ENCODE measurements at places on chromosomes 3 and 15.

GRCh38 chr15:63349156-63349555, 32.5 kb downstream of the CA12 start:
- no peak for DNase-seq

DNA sequence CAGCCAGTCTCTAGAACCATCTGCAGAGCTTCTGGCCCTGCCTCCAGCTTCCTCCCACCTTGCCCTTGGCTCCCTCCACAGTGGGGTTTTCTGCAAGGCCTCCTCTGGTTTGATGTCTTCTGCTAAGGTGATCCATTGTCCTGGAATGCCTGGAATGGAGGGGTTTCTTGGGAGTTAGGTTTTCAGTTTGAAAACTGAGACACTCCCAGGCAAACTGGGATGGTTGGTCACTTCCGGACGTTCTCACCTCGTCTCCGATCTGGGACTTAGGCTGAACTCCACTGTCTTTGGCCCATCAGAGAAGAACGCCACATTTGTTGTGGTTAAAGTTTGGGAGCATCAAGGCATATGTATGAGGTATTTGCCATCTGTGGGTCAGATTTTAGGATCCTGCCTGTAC, 77.4 kb upstream of the KLHL25 start:
- DNase-seq, result no peak

- no peak for DNase-seq
Observed at GRCh38 chr15:62983956-62984355, 58.6 kb upstream of the TPM1 start.

DNA sequence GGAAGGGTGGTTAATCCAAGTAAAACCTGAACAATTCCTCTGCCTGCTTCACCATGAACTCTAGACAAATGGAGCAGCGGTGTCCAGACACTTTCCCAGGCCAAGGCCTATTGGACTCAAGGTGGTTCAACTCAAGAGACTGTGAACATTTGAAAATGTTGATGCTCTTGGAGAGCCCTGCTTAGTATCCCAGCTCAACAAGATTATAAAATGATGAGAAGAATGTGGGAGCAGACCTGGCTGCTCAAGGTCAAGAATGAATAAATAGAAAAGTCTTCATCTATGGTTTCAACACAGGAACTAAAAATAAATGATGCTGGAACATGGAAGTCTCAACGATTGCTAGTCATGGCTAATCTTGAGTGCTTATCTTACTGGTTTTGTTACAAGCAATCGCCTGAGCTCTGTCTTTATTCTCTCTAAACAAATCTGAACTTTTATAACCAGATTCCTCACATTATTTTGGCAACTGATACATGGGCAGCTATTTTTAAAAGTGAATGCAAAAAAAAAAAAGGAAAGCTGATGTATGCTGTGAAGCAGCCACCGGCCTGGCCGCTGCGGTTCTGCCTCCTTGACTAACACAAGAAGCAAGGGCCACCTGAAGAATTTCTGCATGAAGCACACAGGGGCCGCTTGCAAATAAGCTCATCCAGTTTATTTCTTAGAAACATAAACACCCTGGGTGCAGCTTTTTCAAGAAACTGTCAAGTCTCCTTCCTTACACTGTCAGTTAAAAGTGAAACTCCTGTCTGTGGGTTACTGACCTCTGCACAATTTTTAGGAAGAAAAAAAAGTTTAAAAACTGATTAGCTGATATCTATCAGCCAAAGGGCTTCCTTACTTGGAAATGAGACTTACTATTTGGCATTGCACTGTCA, 120.1 kb upstream of the ARHGEF3 start:
- peak; percentile 70 for DNase-seq

DNA sequence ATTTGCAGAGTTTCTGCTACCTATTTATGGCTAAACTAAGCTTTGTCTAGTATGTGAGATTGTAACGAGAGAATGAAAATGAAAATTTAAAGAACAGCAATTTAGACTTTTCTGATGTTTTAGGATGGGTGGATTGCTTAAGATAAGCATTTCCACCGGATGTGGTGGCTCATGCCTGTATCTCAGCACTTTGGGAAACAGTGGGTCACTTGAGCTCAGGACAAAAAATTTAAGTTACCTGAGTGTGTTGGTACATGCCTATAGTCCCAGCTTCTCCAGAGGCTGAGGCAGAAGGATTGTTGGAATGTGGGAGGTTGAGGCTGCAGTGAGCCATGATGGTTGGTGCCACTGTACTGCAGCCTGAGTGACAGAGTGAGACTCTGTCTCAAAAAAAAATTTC, 3.3 kb downstream of the PPP4R2 start:
- no peak for DNase-seq

DNA sequence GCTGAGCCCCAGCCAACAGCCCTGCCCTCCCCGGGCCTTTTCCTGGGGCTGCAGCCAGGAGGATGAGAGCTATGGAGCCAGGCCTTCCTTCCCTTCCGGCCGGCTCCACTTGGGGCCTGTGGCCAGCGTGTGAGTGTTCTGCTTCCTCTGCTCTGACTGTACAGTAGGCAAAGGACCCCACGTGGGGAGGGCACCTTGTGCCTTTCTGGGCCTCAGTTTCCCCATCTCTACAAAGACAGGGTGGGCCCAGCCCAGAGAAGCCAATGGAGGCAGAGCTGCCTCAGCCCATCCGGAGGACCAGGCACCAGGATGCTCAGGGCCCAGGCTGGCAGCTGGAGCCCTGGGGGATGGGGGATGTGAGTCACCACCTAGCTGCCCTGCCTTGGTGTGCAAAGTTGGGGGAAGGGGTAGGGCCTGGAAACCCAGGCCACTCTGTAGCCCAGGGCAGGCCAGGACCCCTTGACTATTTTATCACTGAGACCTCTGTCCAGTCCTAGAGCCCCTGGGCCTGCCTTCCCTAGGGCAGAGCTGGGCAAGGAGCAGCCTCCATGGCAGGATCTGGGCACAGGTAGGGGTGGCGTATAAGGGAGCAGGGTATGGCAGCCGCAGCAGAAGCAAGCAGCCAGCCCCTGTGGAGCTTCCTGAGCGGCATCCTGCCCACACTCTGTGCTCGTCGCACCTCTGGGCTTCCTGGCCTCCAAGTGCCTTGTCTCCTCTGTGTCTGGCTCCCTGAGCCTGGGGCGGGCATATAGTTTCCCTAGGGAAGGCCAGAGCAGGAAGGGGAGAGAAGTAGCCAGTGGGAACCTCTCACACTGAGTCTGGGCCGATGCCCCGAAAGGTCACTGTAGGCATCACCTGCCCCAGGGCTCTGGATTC, 1.8 kb downstream of the PSTPIP1 start:
- peak; percentile 47 for DNase-seq

GRCh38 chr15:92656089-92656488, 514 bp upstream of the FAM174B start:
- no peak for DNase-seq

GRCh38 chr3:155984791-155985417, 114.5 kb downstream of the GMPS start:
- DNase-seq, result no peak

GRCh38 chr15:70604666-70605315, 158.6 kb downstream of the UACA start:
- DNase-seq, result no peak

DNA sequence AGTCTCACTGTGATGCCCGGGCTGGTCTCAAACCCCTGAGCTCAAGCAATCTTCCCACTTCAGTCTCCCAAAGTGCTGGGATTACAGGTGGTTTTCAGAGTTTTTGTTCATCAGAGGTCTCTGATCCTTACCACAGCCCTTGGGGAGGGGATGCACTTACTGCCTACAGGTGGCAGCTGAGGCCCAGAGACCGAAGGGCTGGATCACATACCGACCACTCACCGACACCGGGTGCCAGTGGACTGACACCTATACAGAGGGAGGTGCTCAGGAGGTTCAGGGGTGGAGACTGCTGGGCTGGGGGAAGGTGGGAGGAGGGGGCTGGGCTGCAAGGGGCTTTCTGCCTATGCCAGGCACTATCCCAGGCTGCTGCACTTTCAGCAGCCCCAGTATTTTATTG, 19.5 kb downstream of the DUSP7 start:
- DNase-seq, result no peak

- no peak for DNase-seq
Observed at GRCh38 chr15:97567411-97567810, 393.1 kb upstream of the ARRDC4 start.

DNA sequence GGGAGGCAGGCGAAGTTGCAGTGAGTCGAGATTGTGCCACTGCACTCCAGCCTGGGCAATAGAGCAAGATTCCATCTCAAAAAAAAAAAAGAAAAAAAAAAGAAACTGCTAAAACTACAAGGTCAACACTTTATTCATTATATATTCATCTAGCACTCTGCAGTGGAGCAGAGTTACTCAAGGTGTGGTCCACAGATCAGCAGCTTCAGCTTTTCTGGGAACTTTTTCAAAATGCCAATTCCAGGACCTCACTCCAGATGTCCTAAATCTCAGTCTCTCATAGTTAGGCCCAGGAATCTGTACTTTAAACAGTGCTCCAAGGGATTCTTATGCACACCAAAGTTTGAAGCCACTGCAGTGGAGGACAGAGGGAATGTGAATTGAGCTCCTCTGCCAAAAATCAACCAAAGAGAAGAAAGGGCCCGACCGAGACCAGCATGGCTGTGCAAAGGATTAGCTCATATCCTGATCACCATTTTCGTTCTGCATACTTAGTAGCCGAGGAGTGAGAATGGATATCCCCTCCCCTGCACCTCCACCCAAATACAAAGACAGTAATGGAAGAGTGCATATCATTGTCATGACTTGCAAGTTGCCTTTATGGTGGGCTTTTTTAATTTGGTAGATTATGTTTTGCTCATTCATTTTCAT, 201.9 kb downstream of the MEX3B start:
- DNase-seq, result no peak

- DNase-seq, result no peak
Observed at GRCh38 chr3:195118671-195119070, 152.3 kb downstream of the XXYLT1 start.

GRCh38 chr15:44535523-44536301, 1.2 kb upstream of the EIF3J start:
- peak; percentile 31 for DNase-seq

- no peak for DNase-seq
Observed at GRCh38 chr3:16343101-16343500, 78.1 kb downstream of the OXNAD1 start.

GRCh38 chr3:189773056-189773455, 141.9 kb downstream of the TP63 start:
- DNase-seq, result no peak

GRCh38 chr3:197394464-197395321, 96.3 kb upstream of the DLG1 start:
- no peak for DNase-seq

- DNase-seq, result no peak
Observed at GRCh38 chr3:31039145-31039544, 144.7 kb upstream of the GADL1 start.

- DNase-seq, result no peak
Observed at GRCh38 chr15:61653110-61653509, 407.1 kb downstream of the VPS13C start.

DNA sequence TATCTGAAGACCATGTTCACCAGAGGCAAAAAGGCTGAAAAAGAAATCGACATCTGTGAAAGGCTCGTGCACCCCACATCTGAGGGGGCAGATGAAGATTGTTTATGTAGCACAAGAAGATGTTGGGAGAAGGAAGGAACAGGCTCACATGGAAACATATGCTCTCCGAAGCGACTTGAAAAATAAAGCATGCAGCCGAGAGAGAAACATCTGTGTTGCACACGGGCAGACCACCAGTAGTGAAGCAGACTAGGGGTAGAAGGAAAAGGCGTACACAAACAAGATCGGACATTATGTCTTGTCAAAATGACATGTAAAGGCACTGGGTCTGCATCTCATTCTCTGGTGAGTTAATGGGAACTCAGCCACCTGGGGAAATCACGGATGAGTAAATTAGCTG, 356.5 kb downstream of the ZIC4 start:
- DNase-seq, result no peak

DNA sequence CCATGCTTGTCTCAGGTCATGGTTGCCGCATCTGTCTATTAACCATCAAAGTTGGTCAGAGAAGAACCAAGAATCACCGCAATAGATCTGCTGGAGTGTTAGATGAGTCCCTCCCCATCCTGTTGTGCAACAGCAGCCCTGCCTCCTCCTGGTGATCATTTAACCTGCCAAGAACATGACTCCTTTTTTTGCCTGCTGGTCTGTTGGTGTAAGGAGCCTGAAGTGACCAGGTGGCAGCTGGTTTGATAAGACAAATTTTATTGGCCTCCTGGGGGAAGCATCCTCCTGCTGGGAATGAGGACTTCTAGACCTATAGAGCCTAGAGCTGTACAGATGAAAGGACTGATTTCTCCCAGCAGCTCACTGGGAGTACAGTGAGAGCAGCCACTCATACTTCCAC, 43.5 kb upstream of the RAF1 start:
- no peak for DNase-seq

DNA sequence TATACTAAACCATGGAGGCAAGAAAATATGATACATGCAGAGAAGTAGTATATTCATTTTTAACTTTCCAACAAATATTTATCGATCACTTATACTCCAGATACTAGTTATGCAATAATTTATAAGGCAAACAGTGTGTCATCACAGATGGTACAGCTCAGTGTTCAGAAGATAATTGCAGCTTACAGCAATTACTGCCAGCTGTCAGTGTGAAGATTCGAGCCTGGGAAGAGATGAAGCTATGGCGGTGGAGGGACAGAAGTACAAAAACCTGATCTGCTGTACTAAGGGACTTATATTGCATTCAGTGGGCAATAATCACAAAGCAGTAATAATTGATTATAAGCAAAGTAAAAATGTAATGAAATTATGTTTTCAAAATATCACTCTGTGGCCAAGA, 170.6 kb upstream of the EPHA3 start:
- no peak for DNase-seq

DNA sequence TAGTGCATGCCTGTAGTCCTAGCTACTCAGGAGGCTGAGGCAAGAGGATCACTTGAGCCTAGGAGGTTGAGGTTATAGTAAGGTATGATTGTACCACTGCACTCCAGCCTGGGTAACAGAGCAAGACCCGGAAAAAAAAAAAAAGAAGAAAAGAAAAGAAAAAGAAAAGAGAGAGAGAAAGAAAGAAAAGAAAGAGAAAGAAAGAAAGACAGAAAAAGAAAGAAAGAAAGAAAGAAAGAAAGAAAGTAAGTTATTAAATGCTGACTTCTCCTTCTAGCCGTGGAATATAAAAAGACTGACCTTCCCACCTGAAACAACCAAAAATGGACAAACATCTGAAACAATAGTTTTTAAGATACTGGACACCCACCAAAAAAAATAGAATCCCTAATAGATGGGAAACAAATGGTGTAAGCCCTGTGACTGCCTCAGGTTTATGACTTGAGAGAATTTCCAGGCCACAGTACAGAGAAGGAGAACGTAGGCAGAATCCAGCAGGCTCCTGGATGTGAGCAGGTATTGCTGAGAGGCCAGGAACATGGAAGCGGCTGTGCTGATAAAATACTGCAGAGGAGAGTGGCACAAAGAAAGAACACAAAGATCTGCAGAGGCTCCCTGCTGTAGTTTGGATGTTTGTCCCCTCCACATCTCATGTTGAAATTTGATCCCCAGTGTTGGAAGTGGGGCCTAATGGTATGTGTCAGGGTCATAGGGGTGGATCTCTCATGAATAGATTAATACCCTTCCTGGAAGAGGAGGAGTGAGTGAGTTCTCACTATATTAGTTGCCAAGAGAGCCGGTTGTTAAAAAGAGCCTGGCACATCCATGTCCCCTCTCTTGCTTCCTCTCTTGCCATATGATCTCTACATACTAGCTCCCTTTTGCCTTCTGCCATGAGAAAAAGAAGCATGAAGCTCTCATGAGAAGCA, 41.8 kb upstream of the PRSS50 start:
- no peak for DNase-seq

- no peak for DNase-seq
Observed at GRCh38 chr3:193941486-193941885, 194.5 kb upstream of the HES1 start.

All from CD4-positive, alpha-beta T cell treated with Interferon alpha-2 for 1 hour (primary cell).